ENCODE measurements at places on chromosomes 3 and 15. TPM values are rescaled to one million over a fixed set of nuclear protein-coding genes. Genes with fewer than 3 reads are reported as not detected.

GRCh38 chr15:98943051-98943508 is 64.5 kb downstream of the PGPEP1L start:
- DNase-seq, result no peak

Gene GASK1A
- 6.1 TPM for polyA plus RNA-seq

Gene QARS1
- polyA plus RNA-seq, result 315 TPM

DNA sequence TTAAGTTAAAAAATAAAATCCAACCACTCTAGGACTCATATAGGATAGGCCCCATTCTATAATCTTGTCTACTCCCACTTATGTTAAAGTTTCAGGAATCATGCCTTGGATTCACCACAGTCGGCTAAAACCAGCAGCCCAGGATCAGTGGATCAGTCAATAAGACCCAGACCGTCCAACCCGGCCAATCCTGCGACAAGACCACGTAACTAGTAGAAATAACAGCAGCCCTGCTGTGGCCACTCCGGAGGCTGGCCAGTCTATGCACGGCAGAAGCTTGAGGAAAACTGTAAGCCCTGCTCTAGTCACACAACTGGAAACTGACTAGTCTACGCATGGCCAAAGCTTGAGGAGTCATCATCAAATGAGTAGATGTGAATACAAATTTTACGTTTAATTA is 12.8 kb upstream of the SLC9C1 start:
- no peak for DNase-seq

GRCh38 chr15:60179786-60180391 is 175.8 kb downstream of the FOXB1 start:
- no peak for DNase-seq

DNA sequence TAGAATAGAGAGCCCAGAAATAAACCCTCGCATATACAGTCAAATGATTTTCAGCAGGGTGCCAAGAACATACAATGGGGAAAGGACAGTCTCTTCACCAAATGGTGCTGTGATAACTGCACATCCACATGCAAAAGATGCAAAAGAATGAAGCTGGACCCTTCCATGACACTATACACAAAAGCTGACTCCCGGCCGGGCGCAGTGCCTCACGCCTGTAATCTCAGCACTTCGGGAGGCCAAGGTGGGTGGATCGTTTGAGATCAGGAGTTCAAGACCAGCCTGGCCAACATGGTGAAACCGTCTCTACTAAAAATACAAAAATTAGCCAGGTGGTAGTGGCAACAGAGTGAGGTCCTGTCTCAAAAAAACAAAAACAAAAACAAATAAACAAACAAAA is 43.2 kb upstream of the IQSEC1 start:
- DNase-seq, result no peak

DNA sequence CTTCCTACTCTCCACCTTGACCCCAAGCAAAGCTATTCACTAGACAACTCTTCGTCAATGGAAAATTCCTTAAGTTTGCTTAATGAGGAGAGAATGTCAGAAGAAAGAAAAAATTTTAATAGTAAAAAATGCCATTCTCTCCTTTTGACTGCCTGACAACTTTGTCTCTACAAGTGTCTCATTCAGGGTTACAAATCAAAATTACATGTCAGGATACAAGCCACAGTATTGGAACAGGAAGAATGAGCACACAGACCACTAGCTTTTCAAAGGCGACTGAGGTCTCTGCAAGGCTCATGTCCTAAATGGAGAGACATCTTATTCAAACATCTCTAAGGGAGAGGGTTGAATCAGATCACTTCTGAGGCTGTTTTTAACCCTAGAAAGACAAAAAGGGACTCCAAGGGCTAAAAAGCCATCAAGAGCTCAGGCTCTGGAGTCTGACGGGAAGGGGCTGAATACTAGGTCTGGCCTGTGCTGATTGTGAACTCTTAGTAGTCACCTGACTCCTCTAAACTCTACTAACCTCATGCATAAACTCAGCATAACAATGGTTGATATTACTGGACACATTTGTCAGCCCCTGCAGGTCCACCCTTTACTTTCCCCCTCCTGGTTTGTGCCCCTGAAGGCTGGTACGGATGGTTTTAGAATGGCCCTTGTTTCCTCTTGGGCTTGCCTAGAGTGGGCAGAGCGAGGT is 12.8 kb upstream of the MEIS2 start:
- DNase-seq, result no peak

DNA sequence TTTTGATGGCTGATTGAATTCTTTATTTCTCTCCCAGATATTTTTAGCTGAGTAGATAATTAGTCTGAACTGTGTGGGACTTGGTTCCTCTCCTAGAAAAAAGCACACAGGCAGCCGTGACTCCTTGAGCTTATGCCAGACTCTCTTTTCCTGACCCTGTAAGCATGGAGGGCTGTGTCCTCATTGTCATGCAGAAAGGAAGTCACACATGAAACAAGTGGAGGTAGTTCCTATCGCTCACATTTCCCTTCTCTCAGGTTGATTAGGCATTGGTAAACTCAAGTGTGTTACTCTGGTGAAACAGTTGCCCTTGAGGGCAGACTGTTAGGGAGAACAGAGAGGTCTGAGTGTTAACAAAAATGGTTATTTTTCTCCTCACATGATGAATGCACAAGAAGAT is 6.3 kb upstream of the RTP4 start:
- no peak for DNase-seq

- DNase-seq, result no peak
These were observed 995.9 kb downstream of the MCTP2 start for GRCh38 chr15:95227235-95227634.
